Eye (tissue), 1 donor: ENCODE measurements at places on chromosomes 2 and 18.

GRCh38 chr2:238883421-238883901 is 35.6 kb downstream of the TWIST2 start:
- peak; percentile 63 for DNase-seq

DNA sequence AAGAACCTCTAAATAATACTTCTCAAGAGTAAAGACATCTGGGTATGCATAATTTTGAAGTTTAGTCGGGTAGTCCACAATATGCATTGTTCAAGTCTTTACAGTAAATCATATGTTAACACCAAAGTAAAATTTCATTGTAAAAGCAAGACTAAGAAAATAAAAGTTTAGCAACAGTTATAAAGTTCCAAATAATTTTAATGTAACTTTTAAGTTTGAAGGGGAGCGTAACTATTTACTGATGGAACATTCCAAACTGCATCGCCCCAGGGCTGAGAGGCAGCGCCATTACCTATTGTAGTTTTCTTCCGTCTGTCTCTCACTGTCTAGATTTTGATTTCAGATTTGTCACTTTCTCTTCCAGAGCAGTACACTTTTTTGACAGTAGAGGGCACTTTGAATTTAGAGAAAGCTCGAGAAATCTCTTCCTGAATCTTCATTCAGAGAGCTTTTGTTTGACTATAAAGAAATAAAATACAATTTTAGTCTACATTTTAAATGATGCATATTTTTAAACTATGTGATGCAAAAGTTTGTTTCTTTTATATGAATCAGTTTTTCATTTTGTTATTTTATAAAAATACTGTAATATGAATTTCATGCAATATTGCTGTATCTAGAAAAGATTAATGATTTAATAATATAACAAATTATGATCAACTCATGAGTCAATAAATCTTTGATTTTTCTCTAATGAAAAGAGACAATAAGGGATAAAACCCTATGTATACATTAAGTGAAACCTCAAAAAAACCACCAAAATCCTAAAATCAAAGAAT is 389.8 kb downstream of the FIGN start:
- DNase-seq = peak; percentile 94

GRCh38 chr2:2909086-2910035 is 468.3 kb downstream of the EIPR1 start:
- no peak for DNase-seq

- DNase-seq = no peak
Measured at GRCh38 chr2:226139759-226140158, 659.9 kb downstream of the IRS1 start.

DNA sequence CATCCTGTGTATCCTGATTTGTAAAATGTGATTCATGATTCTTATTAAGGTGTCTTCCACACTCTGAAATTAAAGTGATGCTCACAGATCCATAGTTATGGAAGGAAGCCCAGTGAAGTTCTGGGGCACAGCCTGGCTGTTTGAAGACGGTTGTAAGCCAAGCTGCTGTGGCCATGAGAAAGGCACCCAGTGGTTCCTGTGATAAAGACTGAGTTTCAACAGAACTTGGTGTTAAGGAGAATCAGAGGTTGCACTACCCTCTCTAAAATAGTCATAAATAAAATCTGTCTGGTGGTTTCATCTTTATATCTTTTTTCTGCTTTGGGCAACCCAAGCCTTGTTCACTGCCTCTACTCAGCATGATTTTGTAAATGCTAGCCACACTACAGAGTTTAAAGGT is 32.2 kb upstream of the SPOPL start:
- DNase-seq = no peak

DNA sequence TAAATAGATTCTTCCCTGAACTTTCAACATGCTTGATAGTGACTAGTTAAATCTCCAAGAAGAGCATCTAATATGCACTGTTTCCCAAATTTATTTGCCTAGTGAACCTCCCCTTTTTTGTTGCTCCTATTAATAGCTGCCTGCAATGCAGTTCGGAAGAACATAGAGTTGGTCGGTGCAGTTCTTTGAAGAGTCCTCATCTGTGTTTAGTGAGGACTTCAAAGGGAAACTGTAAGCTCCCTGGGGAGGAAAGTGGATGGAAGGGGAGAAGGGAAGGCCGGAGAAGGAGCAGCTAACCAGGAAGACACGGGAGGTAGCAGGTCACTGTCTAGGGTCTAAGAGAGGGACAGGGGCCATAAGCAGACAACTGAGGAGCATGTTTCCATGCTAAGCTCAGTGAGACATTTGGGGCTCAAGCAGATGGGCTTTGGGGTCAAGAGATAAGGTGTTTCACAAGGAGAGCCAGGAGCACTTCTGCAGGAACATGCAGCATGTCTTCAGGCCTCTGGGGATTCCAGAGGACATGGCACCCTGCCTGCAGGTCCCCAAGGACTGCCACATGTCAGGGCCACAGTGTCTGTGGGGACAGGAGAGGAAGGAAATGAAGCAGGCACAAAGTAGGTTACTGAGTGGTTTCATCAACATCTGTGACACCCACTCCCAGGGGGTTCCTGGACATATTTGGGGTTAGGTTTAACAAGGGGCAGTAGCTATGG is 48.7 kb upstream of the ANXA4 start:
- no peak for DNase-seq

DNA sequence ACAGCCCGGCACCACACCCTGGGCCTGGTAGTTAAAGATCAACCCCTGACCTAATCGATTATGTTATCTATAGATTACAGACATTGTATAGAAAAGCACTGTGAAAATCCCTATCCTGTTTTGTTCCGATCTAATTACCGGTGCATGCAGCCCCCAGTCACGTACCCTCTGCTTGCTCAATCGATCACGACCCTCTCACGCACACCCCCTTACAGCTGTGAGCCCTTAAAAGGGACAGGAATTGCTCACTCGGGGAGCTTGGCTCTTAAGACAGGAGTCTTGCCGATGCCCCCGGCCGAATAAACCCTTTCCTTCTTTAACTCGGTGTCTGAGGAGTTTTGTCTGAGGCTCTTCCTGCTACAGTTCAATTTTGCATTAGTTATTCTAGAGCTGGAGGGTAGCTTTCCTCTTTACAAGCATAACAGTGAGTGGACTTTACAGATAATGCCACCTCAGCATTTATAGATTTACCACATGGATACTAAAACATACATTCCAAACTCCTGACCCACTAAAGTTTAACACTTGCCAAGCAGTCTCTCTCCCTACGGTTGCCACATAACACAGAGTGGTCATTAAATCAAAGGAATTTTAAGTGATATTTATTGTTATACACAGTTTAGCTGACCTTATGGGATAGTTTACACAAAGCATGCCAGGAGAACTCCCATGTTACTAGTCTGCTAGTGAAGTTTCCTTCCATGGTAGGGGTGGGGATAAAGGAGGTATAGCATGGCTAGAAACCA is 101.0 kb downstream of the EVA1A start:
- DNase-seq = no peak

- no peak for DNase-seq
Measured at GRCh38 chr2:217325251-217325650, 465.4 kb upstream of the TNP1 start.

DNA sequence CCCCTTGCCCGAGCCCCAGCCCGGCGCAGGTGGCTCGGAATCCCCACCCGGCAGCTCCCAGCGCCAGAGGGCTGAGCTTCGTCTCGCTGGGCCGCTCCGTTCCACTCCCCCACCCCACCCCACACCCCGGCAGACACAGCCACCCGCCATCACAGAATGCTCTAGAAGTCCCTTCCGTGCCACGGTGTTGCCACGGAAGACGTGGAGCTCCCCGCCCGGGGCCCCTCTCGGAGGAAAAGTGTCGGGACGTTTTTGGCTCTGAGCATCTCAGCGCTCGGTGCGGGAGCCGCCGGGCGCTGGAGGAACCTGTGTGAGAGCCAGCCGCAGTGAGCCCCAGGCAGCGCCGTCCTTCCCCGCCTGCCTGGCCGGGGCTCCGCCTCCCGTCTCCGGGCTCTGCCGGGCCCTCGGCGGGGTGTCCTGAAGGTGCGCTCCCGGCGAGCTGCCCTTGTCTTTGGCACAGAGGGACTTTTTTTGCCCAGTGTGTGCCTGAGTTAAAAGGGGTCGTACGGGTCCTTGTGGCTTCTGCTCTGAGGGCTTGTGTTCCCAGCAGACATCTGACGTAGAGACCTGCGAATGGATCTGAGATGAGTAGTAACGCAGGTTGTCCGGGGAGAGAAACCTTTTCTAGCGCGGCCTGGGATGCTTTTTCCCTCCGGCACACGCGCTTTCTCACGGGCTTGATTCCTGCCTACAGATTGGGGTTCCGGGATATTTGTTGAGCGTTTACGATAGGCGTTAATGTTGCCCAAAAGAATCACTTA is 1.8 kb downstream of the ZCCHC2 start:
- peak; percentile 84 for DNase-seq

- DNase-seq = peak; percentile 84
Measured at GRCh38 chr2:234840336-234840735, 111.5 kb upstream of the SH3BP4 start.

GRCh38 chr2:142825861-142826260 is 51.6 kb upstream of the KYNU start:
- no peak for DNase-seq

GRCh38 chr2:121735518-121736074 is 1.1 kb downstream of the NIFK start:
- DNase-seq = no peak

- DNase-seq = no peak
Measured at GRCh38 chr2:181848261-181848886, 43.2 kb upstream of the ITPRID2 start.

- no peak for DNase-seq
Measured at GRCh38 chr18:80253236-80253635, 5.9 kb upstream of the PARD6G start.

DNA sequence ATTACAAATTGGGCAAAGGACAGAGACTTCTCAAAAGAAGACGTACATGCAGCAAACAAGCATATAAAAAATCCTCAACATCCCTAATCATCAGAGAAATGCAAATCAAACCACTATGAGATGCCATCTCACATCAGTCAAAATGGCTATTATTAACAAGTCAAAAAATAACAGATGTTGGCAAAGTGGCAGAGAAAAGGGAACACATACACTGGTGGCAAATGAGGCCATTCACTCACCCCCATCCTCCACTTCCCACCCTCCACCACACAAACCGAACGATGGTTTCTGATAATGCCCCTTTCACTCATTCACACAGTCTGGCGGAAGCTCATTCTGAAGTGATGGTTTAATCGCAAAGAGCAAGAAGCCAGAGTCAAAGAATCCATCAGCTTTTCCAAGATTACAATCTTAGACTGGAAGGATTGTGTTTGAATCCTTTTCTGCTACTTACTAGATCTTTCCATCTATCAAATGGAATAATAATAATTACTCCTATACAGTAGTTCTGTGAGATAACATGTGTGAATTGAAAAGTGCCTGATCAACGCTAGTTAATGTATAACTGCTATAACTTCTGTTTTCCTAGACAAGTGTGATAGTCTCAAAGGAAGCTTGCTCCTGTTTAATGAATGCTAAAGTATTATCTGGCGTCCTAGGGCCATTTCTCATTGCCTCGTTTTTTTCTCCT is 16.9 kb upstream of the CD28 start:
- DNase-seq = no peak

- DNase-seq = no peak
Measured at GRCh38 chr2:150332383-150332782, 155.1 kb downstream of the RND3 start.

- no peak for DNase-seq
Measured at GRCh38 chr2:160869411-160869810, 290.8 kb upstream of the TANK start.

DNA sequence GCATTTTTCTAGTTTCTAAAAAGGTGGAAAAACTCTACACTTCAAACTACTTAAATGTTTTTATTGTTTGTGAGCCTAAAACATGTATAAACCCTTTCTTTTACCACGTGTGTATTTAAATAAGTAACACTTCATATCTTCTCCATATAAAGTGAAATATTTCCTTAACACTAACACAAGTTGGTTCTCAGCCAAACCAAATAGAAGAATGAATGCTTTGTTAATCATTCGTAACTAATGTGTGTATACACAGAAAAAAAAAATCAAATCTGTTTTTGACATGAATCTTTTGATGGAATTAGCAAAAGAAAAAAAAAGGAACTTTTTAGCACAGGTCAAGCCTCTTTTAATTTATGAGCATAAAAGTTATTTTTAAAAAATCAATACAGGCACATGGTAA is 89.3 kb downstream of the EHBP1 start:
- peak; percentile 39 for DNase-seq

GRCh38 chr2:234747833-234748559 is 203.8 kb upstream of the SH3BP4 start:
- no peak for DNase-seq

GRCh38 chr2:55592130-55592529 is 25.3 kb downstream of the PPP4R3B start:
- DNase-seq = no peak

DNA sequence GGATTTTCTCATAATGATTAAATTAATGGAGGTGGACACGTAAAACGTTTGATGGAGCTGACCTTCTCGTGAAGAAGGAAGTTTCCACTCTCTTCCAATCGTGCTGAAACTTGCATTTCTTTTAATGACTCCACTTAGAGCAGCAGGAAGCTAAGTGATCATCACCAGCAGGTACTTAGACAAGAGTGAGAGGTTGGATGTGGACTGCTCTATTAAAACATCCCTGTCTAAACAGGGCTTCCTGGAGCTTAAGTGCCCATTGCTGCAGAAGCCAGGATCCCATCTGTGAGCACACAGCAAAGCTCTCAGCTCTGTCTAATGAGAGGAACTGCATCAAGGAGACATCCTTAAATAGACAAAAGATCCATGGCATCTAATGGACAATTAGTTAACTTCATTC is 1539.5 kb upstream of the CELF4 start:
- DNase-seq = peak; percentile 19

DNA sequence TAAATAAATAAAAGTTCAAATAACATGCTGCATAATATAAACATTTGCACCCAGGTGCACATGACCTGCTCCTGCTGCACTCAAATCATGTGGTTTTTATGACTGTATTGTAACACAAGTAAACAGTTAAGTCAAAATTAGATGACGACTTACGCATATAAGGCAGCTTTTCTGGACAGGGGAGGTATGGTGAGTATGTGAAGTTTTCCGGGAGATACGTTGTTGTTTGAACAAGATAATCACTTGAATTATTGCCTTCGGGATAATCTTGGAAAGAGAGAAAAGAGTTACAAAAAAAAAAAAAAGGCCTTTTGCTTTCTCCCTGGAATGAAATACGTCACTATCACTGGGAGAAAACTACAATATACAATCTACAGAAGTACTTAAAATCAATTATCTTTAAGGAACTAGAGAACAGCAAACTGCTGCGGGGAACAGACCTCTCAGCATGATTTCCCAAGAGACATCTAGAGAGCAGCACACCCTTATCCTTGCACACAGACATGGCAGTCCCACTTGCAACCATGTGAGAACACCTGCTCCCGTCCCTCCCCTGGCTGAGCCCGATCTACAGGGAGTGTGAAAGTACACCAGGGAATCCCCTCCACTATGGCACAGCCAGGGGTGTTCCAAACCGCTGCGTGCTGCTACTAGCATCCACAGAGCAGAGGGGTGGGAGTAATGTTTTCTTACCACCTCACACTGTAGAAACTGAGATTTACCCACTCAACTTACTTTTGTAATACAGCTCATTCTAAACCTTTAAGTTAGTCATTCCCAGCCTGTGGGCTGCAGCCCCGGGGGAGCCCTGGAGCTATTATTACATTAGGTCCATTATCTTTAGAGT is 26.3 kb downstream of the B4GALT6 start:
- peak; percentile 58 for DNase-seq

- DNase-seq = no peak
Measured at GRCh38 chr2:185583058-185583816, 155.4 kb upstream of the FSIP2 start.

GRCh38 chr2:132680544-132680943 is 10.5 kb upstream of the LYPD1 start:
- DNase-seq = no peak
